ENCODE measurements at places on chromosomes 7 and 10.

GRCh38 chr10:78875331-78875877 is 193.4 kb upstream of the ZMIZ1 start:
- DNase-seq: no peak

DNA sequence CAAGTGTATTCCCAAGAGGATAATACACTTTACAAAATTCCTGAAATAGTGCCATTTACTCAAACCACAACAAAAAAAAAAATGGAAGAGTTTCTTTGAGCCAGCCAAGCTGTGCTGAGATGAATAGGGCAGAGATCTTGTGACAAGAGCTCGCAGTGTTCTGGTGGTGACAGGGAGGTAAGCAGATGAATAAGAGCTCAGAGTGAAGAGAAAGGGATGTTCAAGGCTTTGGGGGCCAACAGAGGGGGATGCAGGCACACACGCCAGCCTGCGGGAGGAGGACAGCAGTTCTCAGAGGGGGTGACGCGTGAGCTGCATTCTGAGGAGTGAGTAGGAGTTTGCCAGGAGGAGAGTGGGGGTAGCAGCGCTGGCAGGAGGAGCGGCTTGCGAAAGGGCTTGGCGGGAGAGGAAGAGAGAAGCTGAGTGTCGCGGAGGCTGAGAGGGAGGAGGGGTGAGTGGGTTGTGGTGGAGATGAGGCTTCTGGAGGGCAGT is 194.4 kb upstream of the IMMP2L start:
- no peak for DNase-seq

GRCh38 chr7:341841-342638 is 52.1 kb downstream of the FOXL3 start:
- no peak for DNase-seq

- DNase-seq: no peak
Measured at GRCh38 chr7:69577221-69577620, 21.1 kb upstream of the AUTS2 start.

DNA sequence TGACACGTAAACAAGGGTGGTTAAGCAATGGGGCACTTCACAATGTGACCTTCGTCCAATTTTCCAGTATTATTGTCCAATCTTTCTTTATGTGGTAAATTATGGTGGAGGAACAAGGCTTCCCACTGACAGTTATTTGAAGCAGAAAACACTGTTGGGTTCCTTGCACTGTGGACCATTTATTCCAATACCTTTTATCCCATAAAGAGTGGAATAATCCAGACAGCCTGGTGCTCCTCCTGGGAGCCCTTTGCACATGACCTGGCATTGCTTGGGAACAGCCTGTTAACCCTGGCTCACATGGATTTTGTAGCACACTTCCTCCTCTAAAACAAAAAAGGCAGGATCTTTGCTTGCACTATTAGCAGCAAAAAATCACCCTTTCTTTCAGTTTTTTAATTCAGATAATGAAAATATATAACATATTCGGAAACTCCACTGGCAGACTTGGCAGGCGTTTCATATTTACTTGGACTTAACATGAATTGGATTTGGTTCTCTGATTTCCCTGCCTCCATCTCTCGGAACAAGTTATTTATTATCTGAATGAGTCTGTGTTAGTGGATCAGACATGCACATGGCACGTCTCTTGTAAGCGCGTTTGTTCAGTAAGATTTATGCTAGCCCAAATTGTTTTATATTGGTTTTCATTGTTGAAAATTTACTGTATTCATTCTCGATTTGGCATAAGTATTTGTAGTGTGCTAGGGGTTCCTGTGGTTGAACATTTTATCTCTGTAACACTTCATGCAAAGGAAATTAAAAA is 59.3 kb downstream of the BMPER start:
- no peak for DNase-seq

DNA sequence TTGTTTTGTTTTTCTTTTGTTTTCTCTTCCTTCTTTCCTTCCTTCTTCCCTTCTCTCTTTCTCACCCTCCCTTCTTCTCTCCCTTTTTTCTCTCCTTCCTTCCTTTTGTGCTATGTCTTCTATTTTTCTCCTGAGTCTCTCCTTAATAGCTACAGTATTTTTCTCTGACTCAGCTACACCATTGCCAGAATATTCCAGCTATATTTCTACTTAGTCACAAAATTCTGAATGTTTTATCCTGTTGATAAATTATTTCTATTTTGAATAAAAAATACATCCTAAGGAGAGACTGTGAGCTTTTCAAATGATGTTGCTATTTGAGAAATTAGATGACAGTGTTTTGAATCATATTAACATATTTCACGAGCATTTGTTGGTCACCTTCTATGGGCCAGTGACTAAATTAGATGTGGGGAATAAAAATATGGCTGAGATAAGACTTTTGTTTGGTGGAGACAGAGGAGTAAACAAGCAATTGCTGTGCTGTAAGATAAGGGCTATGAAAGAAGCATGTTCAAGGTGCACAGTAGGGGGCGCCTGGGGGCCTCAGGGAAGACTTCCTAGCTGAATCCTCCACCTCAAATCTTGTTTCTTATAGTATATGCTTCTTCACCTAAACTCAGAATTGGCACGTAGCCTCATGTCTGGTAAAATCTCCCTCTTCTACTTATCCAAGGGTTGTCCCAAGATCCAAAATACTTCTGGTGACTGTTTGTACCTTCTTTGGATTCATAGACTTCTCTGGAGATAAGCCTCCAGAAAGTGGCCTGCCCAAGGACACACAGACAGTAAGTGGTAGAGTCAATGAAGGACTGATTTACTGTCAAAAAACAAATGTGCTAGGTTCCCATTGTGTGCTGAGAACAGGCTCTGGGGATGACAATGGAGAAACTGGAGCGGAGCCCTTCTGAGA is 115.5 kb upstream of the CREB5 start:
- peak; percentile 5 for DNase-seq

DNA sequence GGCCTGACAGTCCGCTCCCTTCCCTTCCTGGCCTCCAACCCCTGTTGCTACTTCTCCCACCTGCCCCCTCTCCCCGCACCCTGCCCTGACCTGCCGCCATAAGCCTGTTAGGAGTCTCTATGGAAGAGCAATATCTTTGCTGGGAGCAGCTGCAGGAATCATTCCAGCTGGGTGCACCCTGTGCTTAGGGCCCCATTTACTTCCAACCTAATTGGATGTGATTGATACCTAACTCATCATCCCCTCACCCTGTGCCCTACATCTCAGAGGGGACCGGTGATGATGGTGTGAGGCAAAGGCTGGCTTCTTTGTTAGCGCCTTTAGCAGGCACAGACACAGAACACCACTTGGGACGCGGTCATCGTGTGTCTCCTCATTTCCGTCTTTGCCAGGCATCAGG is 80.0 kb upstream of the FAM180A start:
- DNase-seq: no peak

DNA sequence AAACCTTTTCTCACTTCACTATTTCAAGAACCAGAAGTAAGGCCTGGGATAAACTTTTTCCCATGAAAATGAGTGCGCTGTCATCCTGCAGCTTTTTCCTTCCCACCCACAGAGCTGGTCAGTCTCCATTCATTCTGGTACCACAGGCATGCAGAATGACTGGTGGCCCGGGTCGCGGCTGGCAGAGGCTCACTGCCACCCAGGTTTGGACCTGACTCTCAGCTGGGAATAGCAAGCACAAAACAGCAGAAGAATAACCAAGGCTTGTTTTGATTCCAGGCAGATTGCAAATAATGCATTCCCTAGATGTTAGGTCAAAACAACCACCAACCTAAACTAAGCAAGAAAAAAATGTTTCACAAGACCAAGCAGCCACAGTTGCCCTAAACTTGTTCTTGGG is 190.5 kb upstream of the NRP1 start:
- no peak for DNase-seq

Measured in NK-92 treated with Interleukin-12 subunit alpha and Interleukin-12 subunit beta, amount 100 ng/mL, for 24 hours (cell line).